Lower lobe of right lung (tissue), 2 donors: ENCODE measurements at places on chromosomes 11 and 22. TPM values are rescaled to one million over a fixed set of nuclear protein-coding genes. Genes with fewer than 3 reads are reported as not detected.

Gene SLC29A2
- total RNA-seq: 10.6 TPM

DNA sequence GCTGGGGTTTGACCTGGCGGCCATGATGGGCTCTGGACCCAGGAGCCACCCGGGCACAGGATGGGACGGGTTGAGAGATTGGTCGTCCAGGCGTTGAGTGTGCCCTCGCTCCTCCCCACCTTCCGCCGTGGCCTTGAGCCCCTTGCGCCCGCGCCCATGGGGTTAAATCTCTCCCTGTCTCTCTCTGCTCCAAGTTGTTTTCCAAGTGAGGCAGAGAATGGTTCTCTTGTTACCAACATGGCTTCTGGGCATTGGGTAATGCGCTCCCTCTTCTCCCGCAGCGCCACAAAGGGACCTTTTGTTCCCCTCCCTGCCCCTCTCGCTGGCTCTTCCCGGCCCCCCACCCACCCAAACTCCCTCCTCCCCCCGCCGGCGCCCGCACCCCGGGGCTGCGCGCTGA lies 18.8 kb upstream of the PICK1 start:
- no peak for DNase-seq

DNA sequence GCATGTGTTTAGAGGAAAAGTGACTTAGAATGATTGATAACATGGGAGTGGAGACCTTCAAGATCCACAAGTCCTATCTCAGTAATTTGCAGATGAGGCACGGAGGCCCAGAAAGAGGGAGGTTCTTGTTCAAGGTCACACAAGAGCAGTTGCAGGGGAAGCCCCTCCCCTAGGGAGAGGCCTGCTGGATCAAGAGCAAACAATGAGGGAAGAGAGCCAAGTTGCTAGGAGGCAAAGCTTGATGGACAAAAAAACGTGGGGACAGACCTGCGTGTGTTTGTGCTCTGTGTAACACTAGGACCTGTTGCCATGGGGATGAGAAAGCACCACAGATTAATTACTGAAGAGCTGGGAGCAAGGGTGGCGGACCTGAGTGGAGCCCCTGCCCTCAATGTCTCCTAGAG lies 6.4 kb upstream of the MFRP start:
- no peak for DNase-seq

DNA sequence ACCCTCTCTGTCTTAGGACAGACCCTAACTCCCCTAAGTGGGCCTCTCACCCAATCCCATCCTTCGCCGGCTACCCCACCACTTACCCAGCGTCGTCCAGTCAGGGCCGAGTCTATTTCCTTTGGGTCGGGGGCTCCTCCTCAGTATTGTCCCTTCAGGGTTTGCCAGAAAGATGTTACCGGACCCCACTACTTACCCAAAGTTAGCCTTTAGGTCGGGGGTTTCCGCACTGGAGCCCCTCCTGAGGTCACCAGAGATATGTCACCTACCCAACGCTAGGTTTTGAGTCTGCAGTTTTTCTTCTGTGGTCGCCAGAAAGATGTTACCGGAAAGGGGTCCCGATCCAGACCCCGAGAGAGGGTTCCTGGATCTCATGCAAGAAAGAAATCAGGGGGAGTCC lies 17.9 kb upstream of the B4GALNT4 start:
- no peak for DNase-seq
